ENCODE measurements at places on chromosomes 13 and 19.

DNA sequence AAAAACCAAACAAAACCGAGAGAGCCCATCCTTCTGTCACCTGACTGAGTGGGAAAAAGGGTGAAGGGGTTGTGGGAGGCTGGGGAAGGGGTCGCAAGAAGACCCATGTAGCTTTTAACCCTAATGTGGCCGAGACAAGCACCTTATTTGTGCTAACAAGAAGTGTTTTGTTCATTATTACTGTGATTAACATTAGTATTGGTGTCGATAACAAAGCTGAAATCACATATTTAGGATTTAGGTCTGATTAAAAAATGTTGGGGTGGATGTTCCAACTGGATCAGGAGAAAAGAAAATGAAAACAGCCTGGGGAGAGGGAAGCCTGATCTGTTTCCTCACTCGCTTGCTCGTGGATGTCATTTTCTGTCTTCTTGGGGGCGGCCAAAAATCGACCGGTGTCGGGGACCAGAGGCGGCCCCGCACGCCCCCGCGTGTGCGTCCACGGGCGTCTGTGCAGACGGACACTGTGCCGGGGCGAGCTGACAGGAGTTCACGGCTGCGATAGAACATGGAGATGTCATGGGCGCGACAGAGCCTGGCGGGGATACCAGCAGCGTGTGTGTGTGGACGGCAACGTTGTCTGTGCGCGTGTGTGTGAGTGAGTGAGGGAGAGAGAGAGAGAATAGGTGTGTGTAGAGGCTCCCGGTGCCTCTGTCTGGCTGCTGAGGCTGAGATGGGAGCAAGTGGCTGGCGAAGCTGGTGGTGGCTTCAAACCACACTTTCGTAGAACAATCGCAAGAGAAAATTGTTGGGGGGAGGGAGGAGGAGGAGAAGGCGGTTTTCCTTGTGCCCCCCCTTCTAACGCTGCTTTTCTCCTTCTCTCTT lies 29.1 kb downstream of the NFIX start:
- DNase-seq: no peak

GRCh38 chr13:80273718-80274117 lies 67.2 kb downstream of the SPRY2 start:
- DNase-seq: no peak

DNA sequence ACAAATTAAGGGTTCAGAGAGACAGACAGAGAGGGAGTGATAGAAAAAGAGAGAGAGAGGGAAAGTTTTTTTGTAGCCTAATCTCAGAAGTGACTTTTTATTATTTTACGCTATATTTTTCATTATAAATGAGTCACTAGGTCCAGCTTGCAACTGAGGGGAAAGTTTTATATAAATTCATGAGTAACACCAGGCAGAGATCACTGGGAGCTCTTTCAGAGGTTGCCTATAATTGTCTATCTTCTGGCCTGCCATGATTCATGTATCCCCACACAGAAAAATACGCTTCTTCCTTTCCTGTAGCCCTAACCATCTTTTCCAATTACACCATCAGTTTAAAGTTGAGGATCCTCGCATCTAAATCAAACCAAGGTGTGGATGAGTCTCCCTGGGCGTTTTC lies 467.9 kb downstream of the SLITRK1 start:
- no peak for DNase-seq

DNA sequence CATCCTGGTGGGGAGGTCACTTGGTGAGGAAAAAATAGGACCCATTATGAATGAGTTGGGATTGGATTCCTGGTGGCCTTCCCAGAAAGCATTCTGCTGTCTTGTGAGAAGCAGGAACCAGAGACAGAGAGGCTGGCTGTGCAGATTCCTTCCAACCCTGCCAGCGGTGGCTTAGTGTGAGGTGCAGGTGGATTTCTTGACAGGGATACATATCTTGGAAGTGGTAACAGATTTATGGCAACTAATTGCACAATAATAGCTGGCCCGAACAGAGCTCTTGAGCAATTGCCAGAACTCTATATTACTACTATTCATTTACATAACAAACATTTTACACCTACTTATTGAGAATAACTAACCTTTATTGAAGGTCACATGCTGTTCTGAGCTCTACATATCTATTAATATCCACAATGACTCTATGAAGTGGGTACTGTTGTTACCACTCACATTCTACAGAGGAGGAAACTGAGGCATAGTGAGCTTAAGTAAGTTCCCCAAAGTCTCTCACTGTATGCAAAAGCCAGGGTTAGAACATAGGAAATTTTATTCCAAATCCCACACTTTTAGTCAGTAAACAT lies 173.9 kb upstream of the SERP2 start:
- DNase-seq: no peak

Measured in brain pericyte (primary cell).